NCI-H187 treated with DMSO at 0.1 percent for 48 hours (cell line): ENCODE measurements at places on chromosomes 2 and 18.

- DNase-seq, result no peak
These were observed 27.4 kb upstream of the PPP3R1 start for GRCh38 chr2:68279691-68280090.

- no peak for DNase-seq
These were observed 3.8 kb upstream of the FRZB start for GRCh38 chr2:182870227-182870626.

GRCh38 chr2:105873721-105874120 is 129.0 kb downstream of the NCK2 start:
- DNase-seq, result no peak

- no peak for DNase-seq
These were observed 66.1 kb downstream of the CHN1 start for GRCh38 chr2:174939046-174939445.

- DNase-seq, result no peak
These were observed 23.4 kb upstream of the RAPGEF4 start for GRCh38 chr2:172712251-172712650.

GRCh38 chr2:234588054-234588430 is 91.2 kb upstream of the ARL4C start:
- no peak for DNase-seq

- DNase-seq, result no peak
These were observed 39.1 kb upstream of the MC4R start for GRCh38 chr18:60411715-60412114.

DNA sequence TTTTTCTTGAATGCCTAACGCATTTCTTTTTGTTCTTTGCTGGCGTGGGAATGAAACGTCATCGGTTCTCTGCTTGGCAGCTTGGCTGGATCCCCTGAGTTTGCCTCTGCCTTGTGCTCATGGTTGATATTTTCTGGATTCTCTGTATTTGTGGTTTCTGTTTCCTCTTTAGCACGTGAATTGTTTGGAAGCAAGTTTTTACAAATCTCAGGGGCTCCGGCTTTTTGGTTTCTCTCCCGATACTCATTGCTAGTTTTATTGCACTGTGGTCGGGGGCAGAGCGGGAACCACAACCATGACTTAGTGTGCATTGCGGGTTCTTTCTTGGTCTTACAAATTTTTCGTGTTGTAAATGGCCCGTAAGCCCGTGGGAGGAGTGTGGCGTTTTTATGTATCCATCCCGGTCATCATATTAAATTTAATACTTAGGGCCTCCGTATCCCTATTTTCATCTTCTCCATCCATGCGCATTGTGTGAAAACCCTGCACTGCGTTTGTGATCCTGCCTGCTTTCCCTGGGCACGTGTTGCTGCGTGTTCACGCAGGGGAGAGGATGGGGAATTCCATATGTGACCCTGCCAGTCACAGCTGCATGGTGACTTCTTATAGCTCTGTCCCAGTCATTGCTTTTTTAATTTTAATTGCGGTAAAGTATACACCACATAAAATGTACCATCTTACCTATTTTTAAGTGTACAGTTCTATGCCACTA is 9.4 kb downstream of the RAMP1 start:
- DNase-seq, result no peak

DNA sequence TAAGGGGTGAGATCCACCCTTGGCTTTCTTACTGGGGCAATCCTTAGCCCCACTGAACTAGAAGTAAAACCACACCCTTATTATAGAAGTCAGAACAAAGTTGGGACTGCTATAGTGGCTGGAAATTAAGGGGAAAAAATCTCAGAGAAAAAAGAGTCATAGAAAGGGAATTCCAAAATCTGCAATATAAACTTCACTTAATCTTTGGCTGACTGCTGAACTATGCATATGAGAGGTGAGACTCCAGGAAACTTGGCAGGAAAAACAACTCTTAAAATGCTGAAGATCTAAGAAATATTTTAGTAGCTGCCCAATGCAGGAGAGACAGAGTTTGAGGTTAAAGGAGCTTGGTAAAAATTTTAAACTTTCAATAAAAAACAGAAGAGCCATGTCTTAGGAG is 201.8 kb upstream of the FN1 start:
- DNase-seq, result no peak

DNA sequence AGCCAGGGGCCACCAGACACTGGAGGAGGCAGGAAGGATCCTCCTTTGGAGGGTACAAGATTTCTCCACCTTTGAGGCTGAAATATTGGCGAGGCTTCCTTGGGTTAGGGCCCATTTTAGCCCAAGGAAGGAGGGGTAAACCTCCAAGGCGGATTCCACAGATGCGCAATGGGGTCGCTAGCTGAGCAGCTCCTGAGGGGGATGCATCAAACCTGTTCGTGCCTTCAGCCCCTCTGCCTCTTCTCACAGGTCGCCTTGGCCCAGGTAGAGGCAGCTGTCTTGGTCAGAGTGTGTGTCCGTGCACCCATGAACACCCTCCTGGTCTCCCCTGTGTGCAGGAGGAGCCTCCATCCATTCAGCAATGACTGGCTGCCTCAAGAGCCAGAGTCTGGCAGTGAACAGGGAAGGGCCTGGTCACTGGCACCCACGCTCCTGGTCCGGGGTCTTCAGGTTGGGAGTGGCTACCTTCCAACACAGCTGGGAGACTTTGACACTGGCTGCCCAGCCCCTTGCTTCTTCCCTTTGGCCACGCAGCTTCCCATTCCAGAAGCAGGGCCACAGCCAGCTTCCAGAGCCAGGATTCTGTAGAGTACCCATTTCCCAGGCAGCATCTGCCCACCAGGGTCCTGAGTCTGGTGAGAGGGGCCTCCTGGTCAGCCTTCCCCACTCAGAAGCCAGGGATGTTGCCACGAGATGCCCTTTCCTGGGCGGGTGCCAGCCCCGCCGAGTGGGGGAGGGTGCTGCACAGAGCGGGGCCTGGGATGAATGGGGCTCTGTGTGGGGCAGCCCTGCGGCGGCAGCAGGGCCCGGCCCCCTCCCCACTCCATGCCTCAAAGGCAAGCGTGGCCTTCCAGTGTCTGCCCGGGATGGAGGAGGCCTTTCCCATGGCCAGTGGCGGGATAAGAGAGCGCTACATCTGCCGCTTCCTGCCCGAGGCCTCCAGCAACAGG is 95.8 kb upstream of the GPC1 start:
- no peak for DNase-seq

- no peak for DNase-seq
These were observed 200.6 kb downstream of the RND3 start for GRCh38 chr2:150286730-150287362.
